ENCODE measurements at places on chromosomes 11 and 22.
A peak's percentile ranks its signal among the peaks of the same experiment; 100 is the strongest.

DNA sequence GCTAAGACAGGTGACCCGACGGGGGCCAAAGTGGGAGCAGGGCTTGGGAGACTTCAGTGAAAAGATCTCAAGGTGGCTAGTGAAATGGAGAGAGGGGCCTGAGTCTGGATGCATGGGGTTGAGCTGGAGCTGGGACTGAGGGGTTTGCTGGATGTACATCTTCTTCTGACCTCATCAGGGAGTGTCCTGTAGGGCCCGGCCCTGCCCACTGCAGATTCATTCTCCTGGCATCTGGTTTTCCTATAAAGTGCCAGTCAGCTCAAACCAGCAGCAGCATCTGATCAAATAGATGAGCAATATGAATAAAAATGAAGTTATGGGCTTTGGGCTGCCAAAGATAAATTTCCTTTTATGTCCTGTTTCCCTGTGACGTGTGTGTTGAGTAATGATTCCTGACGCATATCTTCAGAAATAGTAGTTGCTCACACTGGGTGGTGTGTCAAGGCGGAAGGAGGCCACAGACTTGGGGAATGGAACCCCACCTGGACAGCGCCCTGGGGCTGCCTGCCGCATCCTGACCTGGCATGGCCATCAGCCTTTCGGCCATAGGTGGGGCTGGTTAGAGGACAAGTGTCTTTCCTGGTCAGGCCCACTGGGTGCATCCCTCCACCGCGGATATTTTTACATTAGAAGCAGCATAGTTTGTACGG is 135.4 kb downstream of the OSBP2 start:
- peak; percentile 28 for DNase-seq

GRCh38 chr22:41758231-41758630 is 42.2 kb upstream of the CCDC134 start:
- DNase-seq, result no peak

- peak; percentile 50 for DNase-seq
These were observed 148.2 kb upstream of the SNX19 start for GRCh38 chr11:131064373-131064991.

DNA sequence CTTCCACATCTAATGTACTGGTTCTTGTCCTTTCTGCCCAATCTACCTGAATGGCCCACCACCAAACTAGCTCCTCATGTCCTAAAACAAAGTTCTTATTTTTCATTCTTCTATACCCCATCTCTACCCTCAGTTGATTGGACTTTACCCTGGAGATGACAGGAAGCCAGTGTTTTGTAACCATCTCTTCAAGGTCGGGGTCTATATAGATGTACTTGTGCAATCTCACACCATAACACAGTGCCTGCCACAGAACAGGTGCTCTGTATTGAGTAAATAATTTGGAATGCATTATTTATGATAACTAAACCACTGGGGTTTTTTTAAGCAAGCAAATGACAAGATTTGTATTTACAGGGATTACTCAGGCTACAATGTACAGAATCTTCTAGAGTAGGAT is 76.7 kb upstream of the FAM181B start:
- DNase-seq, result no peak

- DNase-seq, result no peak
These were observed 781 bp downstream of the NECTIN1 start for GRCh38 chr11:119728211-119728626.

DNA sequence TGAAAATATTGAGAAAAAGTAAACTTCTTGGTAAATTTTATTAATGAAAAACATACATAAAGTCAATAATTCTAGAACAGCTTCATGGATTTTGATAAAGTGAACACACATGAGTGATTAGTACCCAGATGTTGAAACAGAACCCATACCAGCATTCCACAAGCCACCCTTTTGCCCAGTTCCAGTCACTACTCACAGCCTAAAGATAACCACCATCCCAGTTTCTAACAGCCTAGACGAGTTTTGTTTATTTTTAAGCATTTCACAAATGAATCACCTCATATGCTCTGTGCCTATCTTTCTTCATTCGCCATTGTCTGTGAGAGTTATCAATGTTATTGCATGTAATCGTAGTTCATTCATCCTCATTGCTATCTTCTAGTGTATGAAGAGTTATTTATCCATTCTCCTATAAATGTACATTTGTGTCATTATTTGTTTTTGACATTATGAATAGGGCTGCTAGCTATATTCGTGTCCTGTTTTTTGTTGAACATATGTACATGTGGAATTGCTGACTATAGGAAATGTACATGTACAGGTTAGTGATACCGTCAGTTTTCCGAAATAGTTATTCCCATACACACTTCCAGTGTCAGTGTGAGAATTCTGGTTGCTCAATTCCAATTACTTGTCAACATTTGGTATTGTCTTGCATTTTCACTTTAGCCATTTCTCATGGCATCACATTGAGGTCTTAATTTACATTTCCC is 44.5 kb upstream of the TEAD1 start:
- no peak for DNase-seq

- no peak for DNase-seq
These were observed 114.6 kb upstream of the BID start for GRCh38 chr22:17888855-17889254.

DNA sequence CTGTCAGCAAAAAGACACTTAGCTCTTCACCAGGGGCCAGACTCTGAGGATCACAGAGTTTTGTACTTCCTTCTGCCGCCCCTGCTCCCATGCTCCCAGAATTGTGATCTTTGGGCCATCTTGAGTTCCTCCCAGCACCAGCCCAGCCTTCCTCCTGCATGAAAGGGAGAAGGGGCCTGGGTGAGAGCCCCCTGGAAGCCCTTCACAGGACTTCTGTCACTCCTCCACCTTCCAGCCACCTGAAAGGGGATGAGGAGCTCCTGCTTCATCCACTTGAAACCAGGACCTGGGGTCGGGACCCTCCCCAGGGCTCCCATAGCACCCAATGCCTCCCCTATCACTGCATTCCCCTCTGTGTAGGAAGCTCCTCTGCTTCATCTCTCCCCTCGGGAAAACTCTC is 174.2 kb downstream of the BUD13 start:
- DNase-seq, result no peak

GRCh38 chr11:33802194-33802950 is 28.1 kb upstream of the FBXO3 start:
- peak; percentile 85 for DNase-seq

DNA sequence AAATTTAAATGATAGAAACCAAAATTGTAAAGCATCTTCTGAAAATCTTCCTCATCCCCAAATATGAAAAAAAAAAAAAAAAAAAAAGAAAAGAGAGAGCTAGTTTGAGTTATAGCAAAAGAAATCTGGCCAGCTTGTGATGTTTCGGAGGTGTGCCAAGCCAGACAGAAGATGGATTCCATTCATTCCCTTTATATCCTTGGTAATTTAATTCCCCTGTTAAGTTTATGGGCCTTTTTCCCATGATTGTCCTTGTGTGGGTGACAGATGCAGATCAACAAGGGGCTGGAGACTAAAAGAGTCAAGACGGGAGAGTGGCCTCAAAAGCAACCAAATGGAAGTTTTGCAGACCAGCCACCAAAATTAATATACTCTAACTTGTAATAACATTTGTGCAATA is 47.6 kb upstream of the PARVA start:
- no peak for DNase-seq

- DNase-seq, result no peak
These were observed 71.5 kb downstream of the SHANK2 start for GRCh38 chr11:71180694-71181470.

DNA sequence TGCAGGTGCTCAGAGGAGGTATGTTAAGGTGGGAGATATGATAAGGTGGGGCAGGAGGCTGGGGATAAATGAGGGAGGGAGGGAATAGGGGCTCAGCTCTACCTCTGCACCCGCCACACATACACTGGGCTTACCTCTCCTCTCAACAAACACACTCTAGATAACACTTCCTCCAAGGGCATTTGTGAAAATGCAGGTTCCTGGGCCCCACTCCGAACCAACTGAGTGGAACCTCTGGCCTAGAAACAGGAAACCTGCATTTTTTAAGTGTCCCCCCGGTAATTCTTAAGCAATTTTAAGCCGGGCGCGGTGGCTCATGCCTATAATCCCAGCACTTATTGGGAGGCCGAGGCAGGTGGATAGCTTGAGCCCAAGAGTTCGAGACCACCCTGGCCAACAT is 46.5 kb upstream of the CD5 start:
- no peak for DNase-seq

GRCh38 chr11:122749005-122749687 is 89.2 kb upstream of the CRTAM start:
- peak; percentile 7 for DNase-seq

DNA sequence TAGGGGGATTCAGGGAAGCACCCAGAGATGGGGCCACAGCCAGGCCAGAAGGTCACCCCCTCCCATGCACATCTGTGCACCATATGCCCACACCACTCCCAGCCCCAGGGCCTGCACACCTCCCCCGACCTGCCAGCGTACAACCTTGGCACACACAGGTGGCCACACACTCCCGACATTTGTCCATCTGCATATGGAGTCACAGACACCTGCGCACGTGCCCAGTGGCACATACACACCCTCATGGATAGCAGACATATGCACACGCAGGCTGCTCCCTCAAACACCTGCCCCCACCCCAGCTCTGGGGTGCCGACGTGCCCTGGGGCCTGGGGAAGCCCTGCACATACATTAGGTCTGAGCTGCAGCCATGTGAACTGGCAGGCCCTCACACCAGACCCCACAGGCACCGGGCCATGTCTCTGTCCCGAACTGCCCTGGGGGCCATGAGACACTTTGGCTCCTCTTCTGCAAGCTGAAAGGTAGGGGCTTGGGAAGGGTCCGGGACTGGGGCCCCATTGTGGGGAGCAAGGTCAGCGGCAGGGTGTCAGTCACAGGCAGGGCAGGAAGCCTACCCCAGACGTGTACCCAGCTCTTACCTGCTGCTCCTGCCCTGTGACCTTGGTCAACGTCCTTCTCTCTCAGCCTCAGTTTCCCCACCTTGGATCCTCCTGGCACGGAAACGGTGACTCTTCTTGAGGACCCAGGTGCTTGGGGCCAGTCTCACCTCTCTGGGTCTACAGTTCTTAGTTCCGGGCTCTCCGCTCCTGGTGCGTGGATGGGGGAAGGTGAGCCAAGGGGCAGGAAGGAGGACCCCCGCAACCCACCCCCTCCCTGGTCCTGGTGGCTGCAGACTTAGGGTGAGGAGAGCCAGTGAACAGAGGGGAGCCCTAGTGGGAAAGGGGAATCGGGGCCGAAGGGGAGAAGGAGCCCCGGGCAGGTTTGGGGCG is 579 bp upstream of the CABP7 start:
- no peak for DNase-seq

GRCh38 chr11:25650319-25650718 is 681.6 kb upstream of the ANO3 start:
- DNase-seq, result no peak

DNA sequence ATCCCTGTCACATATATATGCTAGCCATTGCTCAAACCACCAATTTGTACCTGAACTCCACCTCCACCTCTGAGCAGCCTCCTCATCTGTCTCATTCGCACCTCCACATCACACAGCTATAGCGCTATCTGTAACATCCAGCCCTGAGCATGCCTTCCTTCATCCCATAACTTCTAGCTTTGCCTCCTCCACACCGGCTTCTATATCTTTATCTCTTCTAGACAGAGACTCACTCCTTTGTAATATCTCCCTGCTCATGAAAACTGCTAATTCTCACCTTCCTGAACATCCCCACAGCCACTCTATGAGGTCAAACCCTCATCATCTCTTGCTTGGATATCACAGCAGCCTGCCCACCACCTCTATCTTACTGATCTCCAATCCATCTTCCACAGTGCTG is 5.9 kb downstream of the SIAE start:
- no peak for DNase-seq

DNA sequence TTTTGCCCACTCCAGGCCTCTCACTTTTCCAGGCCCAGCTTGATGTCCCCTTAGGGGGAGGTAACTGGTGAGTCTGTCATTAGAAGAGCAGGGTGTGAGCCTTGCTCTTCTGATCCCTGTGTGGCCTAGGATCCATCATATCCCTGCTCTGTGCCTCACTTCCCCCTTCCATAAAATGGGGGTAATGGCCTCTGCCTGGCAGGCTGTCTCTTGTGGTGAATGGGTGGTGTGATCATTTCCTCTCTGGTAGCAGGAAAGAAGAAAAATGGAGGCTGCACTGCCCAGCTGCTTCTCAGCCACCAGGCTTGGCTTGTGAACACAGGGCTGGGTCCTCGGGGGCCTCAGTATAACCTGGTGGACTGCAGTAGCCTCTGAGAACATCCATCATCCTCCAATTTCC is 5.6 kb downstream of the ARHGEF17 start:
- no peak for DNase-seq

DNA sequence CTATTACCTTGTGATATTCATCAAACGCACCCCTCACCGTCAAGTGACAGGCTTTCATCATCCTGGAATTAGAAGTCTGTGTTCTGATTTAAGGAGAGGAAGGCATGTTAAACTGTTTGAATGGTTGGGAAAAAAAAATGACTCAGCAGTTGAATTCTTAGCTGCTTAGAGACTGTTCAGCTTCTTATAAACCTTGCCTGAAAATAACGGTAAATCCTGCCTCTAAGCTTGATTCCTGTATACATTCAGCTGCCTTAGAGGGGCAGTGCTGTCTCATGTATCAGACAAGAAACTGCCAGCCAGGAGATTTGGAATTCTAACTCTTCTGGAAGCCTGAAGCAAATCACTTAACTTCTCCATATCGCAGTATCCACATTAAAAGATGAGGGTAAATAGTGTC is 437.4 kb downstream of the JRKL start:
- no peak for DNase-seq

GRCh38 chr11:82539669-82540068 is 194.0 kb downstream of the FAM181B start:
- DNase-seq, result no peak

DNA sequence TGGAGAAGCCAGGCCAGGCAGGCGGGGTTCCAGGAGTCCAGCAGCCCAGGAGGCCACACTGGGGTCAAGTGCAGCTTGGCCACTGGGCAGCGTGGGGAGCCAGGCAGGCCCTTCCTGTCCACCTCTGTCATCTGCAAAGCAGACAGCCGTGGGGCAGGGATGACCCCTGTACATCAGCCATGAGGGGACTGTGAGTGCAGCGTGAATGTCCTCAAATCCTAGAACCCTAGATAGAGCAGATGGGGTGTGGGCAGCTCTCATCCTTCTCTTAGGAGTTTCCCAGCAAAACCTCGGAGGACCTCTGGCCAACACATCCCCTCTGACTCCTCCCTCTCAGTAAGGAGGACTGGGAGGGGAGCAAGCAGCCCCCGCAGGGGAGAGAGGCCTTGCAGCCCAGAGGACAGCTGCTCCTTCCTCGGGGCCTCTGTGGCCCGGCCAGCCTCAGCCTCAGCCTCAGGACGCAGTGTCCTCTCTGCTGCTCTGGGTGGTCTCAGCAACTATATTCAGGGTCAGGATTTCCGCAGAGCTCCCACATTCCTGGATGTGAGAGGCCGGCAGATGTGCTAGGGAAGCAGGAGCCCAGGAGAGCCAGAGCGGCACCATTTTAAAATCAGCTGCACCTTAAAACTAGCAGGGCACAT is 820.5 kb downstream of the BRD1 start:
- no peak for DNase-seq

GRCh38 chr22:32216911-32217310 is 12.0 kb upstream of the RFPL2 start:
- no peak for DNase-seq

Measured in ACHN (cell line).